Cerebellum (tissue), 4 donors: ENCODE measurements at places on chromosomes 5 and 9. TPM values are rescaled to one million over a fixed set of nuclear protein-coding genes. Genes with fewer than 3 reads are reported as not detected.

DNA sequence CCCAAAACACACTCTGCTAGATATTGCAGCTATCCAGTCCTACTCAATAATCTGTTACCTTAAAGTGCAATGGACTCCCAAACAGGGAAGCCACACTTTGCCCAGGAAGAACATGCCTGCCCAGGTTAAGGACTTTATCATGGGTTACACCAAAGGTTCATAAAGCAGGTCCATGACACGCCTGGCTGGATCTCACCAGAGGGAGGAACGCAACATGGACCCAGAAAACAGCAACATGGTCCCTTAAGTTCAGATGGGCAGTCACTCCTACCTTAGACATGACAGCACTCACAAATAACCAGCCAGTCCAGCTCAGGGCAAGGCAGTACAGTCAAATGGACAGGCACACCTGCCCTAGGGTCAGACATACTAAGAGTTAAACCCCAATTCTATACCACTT lies 3.8 kb downstream of the P4HA2 start:
- DNase-seq, result no peak

DNA sequence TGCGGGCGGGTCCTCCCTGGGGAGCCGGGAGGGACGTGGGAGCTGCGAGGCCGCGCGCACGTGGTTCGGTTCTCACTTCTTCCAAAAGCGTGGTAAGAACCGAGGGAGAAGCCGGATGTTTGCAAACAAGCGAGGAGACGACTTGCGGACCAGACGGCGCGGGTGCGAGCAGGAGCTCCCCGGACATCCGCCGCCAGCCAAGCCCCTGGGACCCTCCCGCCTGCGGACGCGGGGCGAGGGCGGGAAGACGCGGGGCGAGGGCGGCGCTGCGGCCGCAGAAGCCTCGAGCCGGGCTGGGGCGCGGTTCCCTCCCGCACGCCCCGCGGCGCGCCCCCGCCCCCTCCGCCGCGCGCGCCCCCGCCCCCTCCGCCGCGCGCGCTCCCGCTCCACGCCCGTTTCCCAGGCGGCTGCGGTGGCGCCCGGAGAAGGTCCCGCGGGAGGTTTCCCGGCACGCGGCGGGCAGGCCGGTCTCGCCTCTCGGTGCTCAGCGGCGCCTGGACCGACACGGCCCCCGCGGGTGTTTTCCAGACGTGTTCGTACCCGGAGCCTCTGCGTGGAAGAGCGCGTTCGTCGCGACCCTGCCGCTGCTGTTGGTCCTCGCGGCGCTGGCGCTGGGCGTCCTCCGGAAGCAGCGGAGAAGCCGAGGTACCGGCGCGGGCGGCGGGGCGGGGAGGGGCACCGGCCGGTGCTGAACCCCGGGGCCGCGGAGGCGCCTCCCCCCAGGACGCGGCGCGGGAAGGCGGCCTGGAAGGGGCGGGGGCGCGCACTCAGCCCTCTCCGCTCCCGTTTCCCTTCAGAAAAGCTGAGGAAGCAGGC lies 12.8 kb downstream of the BTNL9 start:
- DNase-seq, result no peak

GRCh38 chr9:93899609-93900435 lies 55.3 kb downstream of the BARX1 start:
- DNase-seq, result no peak

DNA sequence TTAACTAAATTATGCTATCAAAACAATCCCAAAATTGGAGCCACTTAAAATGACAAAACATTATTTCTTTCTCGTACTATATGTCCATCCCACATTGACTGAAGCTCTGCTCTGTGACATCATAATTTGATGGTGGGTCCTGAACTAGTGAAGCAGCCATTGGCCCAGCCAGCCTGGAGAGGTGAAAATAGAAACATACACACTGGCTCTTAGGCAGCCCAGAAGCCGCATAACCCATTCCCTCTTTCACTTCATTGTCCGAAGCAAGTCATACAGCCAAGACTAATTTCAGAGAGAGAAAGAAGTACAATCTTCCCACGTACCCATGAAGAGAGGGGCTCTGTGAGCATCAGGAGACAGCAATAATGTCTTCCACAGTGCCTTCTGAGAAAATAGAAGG lies 342.5 kb downstream of the NFIB start:
- no peak for DNase-seq

Gene SGCD
- total RNA-seq, result 10.5 TPM

Gene FOXD4
- total RNA-seq, result 1.00 TPM

Gene C5orf47
- 0.36 TPM for total RNA-seq

- no peak for DNase-seq
Measured at GRCh38 chr9:118975736-118976135, 393.5 kb downstream of the BRINP1 start.

Gene CMYA5
- total RNA-seq, result 3.2 TPM

DNA sequence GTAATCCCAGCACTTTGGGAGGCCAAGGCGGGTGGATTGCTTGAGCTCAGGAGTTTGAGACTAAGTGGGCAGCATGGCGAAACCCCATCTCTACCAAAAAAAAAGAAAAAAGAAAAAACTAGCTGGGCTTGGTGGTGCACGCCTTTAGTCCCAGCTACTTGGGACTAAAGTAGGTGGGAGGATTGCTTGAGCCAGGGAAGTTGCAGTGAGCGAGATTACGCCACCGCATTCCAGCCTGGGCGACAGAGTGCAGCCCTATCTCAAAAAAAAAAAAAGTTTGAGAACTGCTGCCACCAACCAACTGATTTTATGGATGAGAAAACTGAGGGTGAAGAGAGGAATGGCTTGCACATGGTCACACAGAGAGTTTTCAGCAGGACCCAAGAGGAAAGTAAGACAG lies 175.1 kb downstream of the DOCK8 start:
- no peak for DNase-seq

- DNase-seq, result no peak
Measured at GRCh38 chr9:1606253-1606652, 408.9 kb upstream of the SMARCA2 start.

Gene PCDHA6
- 26.8 TPM for total RNA-seq

Gene PPP2R2B
- total RNA-seq, result 64.4 TPM

GRCh38 chr9:130172161-130172857 lies at the start of gene NCS1:
Gene NCS1 (plus strand): TSS chr9:130172404. CDS start chr9:130172664, 260 bp downstream.
- DNase-seq, result peak; percentile 93

DNA sequence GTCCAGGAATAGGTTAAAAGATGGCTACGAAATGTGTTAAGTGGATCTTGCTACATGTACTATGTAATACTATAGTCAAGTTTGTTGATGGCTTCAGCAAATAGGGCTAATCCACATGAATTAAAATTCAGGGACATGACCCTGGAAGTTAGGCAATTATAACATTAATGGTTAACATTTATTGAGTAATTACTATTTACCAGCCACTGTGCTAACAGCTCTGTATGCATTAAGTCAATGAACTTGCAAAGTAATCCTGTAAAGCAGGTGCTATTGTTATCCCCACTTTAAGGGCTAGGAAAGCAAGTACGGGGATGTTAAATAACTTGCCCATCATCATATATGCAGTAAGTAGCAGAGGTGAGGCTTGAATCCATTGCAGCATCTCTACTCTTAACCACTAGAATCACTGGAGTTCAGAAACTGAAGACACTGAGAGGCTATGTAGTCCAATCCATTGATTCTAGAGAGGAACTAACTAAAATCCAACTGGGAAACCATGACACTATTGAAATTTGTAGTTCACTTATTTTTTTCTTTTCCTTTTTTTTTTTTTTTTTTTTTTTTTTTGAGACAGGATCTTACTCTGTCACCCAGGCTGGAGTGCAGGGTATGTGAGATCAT lies 77.5 kb upstream of the SPINK5 start:
- DNase-seq, result no peak

- DNase-seq, result no peak
Measured at GRCh38 chr5:76425928-76426804, 23.1 kb downstream of the IQGAP2 start.

GRCh38 chr5:172065431-172066065 lies 59.1 kb upstream of the FBXW11 start:
- no peak for DNase-seq

DNA sequence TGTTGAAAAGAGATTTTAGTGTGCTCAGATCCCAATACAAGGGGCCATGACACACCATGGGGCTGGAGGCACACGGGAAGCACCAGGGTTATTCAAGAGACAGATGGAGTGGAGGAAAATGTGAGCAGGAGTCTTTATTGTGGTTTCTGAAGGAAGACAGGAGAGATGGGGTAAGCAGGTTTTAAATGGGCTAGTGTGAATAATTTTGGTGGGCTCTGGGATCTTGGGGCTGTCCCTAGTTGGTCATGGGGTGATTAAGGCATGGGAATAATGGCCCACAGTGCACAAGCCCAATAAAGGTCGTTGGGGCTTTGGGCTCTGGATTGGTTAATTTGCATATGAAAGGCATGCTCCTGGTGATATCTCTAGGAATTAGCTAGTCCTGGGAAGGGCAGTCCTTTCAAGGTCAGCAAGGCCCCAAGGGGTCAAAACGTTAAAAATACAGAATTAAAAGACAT lies 3.6 kb upstream of the SCGB3A2 start:
- DNase-seq, result no peak

- no peak for DNase-seq
Measured at GRCh38 chr5:171707442-171707792, 78.2 kb upstream of the SMIM23 start.

Gene OGN
- 45.2 TPM for total RNA-seq

DNA sequence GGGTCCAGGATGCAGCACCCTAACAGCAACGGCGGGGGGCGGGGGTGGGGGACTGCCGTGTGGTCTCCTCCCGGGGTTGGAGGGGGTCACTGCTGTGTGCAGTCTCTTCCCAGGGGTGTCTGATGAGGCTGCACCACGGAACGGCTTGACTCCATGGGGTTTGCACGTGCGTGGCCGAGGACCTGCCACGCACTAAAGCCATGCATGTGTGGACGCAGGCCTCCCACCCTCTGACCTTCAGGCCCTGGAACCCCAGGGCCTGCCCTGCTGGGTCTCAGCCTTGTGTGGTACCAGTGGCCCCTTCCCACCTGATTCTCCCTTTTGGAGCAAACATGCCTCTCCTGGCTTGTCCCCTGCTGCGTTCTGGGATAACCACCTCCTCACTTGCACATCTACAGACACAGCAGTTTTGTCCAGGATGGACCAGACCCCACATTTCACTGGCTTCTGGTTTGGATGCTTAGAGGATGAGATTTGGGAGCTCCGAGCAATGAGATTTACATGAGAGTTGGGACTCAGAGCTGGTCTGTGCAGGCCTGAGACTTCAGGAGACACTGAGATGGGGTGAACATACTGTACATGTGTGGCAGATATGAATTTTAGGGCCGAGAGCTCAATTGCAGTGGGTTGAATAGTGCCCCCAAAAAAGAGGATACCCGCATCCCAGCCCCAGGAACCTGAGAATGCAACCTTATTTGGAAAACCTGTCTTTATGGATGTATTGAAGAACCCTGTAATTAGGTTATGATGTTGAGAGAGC lies 45.8 kb downstream of the SLC12A7 start:
- no peak for DNase-seq

- no peak for DNase-seq
Measured at GRCh38 chr9:134671341-134672113, 29.9 kb downstream of the COL5A1 start.

- no peak for DNase-seq
Measured at GRCh38 chr5:138903130-138903775, 28.1 kb upstream of the LRRTM2 start.

- no peak for DNase-seq
Measured at GRCh38 chr5:59922220-59922619, 28.7 kb upstream of the PDE4D start.

Gene GOLGA1
- 19.0 TPM for total RNA-seq

Gene SH3TC2
- 2.6 TPM for total RNA-seq

GRCh38 chr5:143649937-143650621 lies 161.9 kb upstream of the HMHB1 start:
- DNase-seq, result peak; percentile 22

Gene ENTPD2
- 0.45 TPM for total RNA-seq

Gene EDIL3
- total RNA-seq, result 72.4 TPM

Gene OBP2B
- not detected for total RNA-seq

GRCh38 chr9:85895685-85896084 lies 45.3 kb upstream of the NAA35 start:
- no peak for DNase-seq

- DNase-seq, result no peak
Measured at GRCh38 chr5:109278141-109278540, 131.6 kb downstream of the PJA2 start.

Gene PRRC1
- 47.6 TPM for total RNA-seq

- peak; percentile 66 for DNase-seq
Measured at GRCh38 chr5:114055318-114056184, 306.3 kb upstream of the KCNN2 start.

GRCh38 chr9:72856972-72857623 lies 95.8 kb downstream of the ALDH1A1 start:
- peak; percentile 58 for DNase-seq

Gene ADAMTS16
- total RNA-seq, result 7.8 TPM

Gene DEPDC1B
- 14.2 TPM for total RNA-seq

- DNase-seq, result no peak
Measured at GRCh38 chr9:114497236-114497635, 8.0 kb downstream of the WHRN start.

DNA sequence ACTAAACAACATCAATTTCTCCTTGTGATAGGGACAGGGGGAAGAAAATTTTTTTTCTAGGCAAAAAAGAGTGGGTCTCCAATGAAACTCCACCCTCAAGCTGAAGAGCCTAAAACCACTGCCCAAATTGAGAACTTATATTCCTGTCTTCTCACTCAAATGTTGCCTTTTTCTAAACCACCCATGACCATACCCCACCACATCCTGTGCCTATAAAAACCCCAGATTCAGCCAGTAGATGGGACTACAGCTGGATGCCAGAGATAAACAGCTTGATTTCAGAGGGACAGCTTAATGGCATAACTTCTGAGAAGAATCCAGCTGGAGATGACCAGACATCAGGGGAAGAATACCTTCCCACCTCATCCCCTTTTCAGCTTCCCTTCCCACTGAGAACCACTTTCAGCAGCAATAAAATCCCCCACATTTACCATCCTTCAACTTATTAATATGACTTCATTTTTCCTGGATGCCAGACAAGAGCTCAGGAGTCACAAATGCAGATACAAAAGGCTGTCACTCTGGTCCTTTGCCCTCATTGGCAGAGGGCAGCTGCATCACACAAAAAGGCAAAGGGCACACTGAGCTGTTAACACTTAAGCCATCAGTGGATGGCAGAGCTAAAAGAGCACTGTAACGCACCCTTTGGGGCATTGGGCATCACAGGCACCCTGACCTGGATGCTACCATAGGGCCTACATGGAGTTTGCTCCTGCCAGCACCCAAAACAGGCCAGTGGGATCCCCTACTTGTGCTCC lies 972.5 kb upstream of the CTNND2 start:
- DNase-seq, result no peak

DNA sequence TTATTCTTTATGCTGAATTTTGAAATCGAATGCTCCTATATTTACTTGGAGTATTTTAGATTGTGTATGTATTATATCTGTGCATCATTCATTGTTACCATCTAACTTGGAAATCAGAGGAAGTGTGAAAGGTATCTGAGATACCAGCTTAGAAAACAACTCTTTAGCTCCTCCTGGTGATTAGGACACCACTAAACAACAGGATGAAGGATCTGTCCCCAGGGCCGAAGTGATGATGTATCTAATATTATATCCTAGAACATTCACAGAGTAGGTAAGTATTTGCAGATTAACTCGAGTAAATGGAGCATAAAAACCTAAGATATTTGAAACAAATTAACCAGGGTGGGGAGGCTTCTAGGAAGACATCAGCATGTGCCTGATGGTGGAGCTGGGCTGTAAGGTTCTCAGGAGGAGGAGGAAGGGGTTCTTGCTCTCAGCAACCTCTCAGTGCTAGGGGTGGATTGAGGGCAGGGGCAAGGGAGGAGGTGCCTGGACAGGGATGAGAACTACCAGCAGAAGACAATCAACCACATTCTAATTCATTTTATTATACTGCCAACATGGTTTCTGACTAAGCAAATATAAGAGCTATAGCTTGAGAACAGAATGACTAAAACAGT lies 2.6 kb upstream of the NFIL3 start:
- DNase-seq, result peak; percentile 65
